PC-3 (cell line): ENCODE measurements at places on chromosomes 11 and 22. TPM values are rescaled to one million over a fixed set of nuclear protein-coding genes. Genes with fewer than 3 reads are reported as not detected.

- no peak overlapping the region for H3K4me3 ChIP-seq
- no peaks in the 10 kb centered on the region for H3K36me3 ChIP-seq
- no peaks in the 10 kb centered on the region for H3K27me3 ChIP-seq
- peaks cover 28% of the 10 kb centered on the region for H3K4me1 ChIP-seq
- peak; percentile 18 for DNase-seq
- peak overlapping the region; percentile 46 for H3K27ac ChIP-seq
Measured at GRCh38 chr11:13831696-13832095, 130.8 kb upstream of the SPON1 start.

Gene SAA4
- total RNA-seq = not detected in 2 replicates

Gene ARHGAP20
- total RNA-seq = not detected in 2 replicates

DNA sequence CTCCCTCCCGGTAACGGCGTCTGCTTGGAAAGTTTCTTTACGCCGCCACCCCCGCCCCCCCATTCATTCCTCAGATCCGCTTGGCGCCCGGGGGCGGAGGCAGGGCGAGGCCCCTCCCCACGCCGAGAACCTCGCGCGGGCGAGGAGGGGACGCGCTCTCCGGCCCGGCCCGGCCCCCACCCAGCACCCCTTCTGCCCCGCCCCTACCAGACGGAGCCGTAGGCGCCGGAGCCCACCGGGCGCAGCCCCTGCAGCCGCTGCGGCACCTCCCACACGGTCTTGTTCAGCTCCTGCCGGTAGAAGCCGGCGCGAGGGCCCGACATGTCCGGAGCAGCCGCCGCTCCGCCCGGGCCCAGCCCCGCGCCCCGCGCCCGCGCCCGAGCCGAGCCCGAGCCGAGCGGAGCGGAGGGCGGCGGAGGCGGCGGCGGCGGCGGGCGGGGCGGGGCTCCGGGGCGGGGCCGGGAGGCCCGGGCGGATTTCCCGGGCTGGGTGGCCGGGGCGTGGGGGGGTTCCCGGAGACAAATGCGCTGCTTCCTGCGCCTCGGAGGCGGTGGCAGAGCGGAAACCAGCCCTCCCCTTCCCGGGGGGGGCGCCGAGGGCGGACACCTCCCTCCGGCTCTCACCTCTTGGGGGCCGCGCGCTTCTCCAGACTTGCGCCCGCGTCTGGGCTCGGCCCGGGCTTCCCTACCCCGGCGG is at the start of gene MAPK11:
Gene MAPK11 (minus strand): TSS at position 411 of the 696 bp plus-strand sequence. CDS start 88 bp downstream, at position 323.
- no peaks in the 10 kb centered on the region for H3K27me3 ChIP-seq
- H3K27ac ChIP-seq = no peak within 1 kb of the TSS
- H3K4me3 ChIP-seq = peak within 1 kb of the TSS; percentile 68
- H3K4me1 ChIP-seq = peaks cover 11% of the 10 kb centered on the region

GRCh38 chr11:88538098-88538497 is 200.6 kb upstream of the CTSC start:
- H3K27me3 ChIP-seq = no peaks in the 10 kb centered on the region
- peaks cover 48% of the 10 kb centered on the region for H3K4me1 ChIP-seq
- no peaks in the 10 kb centered on the region for H3K36me3 ChIP-seq
- DNase-seq = peak; percentile 88
- H3K4me3 ChIP-seq = peak overlapping the region; percentile 8; the same call in 1 of the 2 replicates
- peak overlapping the region; percentile 87 for H3K27ac ChIP-seq

- peak overlapping the region; percentile 83 for H3K27ac ChIP-seq
- H3K36me3 ChIP-seq = no peaks in the 10 kb centered on the region; the same call in 1 of the 2 replicates
- peaks cover 21% of the 10 kb centered on the region for H3K4me1 ChIP-seq
- no peaks in the 10 kb centered on the region for H3K27me3 ChIP-seq
- DNase-seq = peak; percentile 92
Measured at GRCh38 chr22:19962909-19963806, 21.5 kb upstream of the TXNRD2 start.

Gene OR8D4
- total RNA-seq = not detected in 2 replicates

Gene P4HA3
- 2.0 and 3.7 TPM in 2 replicates for total RNA-seq

Gene VSIG10L2
- total RNA-seq = not detected in 2 replicates

Gene EMSY
- 33.0 and 51.1 TPM in 2 replicates for total RNA-seq

DNA sequence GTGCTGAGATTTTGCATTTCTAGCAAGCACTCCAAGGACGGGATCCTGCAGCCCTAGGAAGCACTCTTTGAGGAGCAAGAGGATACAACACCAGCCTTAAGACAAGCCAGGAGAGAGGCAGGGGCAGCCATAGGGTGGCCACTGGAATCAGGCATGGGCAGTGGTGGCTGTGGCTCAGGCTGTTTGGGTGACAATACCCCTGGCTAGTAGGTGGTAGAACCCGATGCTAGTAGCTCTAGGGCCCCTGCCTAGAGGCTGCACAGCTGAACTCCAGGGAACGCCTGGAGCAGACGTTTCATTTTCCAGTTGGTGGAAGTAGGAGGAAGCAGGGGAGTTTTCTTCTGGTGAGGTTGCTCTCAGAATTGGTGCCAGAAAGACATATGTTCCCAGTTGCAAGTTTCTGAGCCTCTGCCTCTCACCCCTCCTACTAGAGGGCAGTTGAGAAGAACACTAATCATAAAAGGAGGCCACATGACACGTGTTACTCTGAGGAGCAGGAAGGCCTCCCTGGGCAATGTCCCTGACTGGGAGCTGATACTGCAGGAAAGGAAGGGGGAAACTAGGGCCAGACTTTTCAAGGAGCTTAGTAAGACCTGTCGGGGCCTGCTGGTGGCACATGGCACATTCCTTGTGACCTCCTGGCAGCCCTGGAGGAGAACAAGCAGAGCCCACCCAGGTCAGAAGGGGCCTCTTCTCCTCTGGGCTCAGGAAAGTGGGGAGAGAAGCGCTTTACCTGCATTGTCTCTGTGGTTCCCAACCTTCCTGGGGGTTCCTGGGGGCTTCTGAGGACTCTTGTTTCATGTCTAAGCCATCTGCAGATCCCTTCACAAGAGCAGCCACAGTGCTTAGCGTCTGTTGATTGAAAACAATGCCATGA is 56.6 kb upstream of the DRD2 start:
- H3K4me3 ChIP-seq = no peak overlapping the region
- no peaks in the 10 kb centered on the region for H3K27me3 ChIP-seq
- DNase-seq = no peak
- H3K36me3 ChIP-seq = no peaks in the 10 kb centered on the region
- peaks cover 6% of the 10 kb centered on the region for H3K4me1 ChIP-seq

DNA sequence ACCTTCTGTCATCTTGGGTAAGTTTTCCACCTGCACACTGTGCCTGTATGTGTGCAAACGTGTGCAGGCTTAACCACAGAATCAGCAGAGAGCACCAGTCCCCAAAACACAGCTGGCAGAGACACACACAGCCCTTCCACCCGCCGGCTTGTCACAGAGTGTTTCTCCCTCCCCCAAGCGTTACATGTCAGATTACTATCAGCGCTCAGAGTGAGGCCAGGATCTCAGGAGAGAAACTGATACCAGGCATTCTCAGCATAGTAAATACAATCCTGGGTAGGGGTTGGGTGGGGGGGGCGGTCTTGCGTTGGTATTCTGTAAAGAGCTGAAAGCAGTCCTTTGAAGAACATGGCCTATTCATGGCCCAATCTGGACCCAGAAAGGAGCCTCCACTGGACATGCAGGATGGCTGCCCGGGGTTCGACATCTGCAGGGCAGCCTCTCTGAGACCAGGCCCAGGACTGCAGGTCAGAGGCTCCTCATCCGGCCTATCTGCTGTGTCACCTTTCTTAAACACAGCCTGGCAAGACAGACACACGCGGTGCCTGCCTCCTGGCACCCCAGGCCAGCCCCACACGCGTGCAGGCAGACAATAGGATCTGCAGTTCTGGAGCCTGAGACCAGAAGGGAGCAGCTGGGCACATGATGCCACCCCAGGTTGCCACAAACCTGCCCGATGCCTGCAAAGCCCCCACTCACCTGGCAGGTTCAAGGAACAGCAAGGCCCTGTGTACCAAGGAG is 1.7 kb downstream of the OSBPL5 start:
- H3K27ac ChIP-seq = no peak overlapping the region
- no peaks in the 10 kb centered on the region for H3K36me3 ChIP-seq
- DNase-seq = no peak
- peak overlapping the region; percentile 77; the same call in 1 of the 2 replicates for H3K4me3 ChIP-seq
- no peaks in the 10 kb centered on the region for H3K27me3 ChIP-seq
- no peaks in the 10 kb centered on the region; the same call in 1 of the 2 replicates for H3K4me1 ChIP-seq

- H3K27me3 ChIP-seq = no peaks in the 10 kb centered on the region
- peak; percentile 53 for DNase-seq
- H3K4me1 ChIP-seq = no peaks in the 10 kb centered on the region
- H3K27ac ChIP-seq = no peak overlapping the region
- no peaks in the 10 kb centered on the region for H3K36me3 ChIP-seq
- H3K4me3 ChIP-seq = no peak overlapping the region
Measured at GRCh38 chr11:69801513-69802335, 17.5 kb downstream of the FGF3 start.

DNA sequence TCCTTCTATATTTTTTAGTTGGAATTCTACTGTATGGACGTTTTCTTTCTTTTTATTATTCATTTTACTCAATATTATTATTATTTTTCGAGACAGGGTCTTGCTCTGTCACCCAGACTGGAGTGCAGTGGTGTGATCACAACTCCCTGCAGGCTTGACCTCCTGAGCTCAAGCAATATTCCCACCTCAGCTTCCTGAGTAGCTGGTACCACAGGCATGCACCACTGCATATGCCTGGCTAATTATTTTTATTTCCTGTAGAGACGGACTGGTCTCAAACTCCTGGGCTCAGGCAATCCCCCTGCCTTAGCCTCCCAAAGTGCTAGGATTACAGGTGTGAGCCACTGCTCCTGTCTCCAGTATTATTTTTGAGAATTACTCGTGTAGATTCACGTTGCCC is 34.0 kb upstream of the CCDC134 start:
- no peaks in the 10 kb centered on the region for H3K27me3 ChIP-seq
- no peaks in the 10 kb centered on the region for H3K36me3 ChIP-seq
- H3K4me1 ChIP-seq = no peaks in the 10 kb centered on the region
- H3K4me3 ChIP-seq = no peak overlapping the region
- no peak for DNase-seq

Gene KIAA1671
- total RNA-seq = 18.6 and 22.1 TPM in 2 replicates

DNA sequence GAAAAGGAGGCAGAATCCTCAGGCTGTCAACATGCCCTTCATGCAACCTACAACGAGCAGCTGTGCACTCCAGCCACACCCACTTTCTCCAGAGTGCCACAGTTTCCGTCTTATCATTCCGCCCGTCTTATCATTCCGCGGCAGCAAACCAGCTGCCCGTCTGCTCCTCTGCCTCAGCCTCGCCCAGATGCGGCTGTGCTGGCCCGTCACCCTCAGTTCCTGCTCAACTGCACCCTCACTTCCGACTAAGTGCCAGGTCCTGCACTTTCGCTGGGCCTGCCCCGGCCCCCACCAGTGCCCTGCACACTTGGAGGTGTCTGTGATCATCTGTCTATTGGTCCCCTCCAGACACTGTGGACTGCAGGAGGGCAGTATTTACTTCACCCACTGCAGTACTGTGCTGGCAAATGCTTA is 43.7 kb downstream of the MICAL3 start:
- peaks cover 9% of the 10 kb centered on the region for H3K4me1 ChIP-seq
- H3K4me3 ChIP-seq = no peak overlapping the region
- H3K27me3 ChIP-seq = no peaks in the 10 kb centered on the region
- no peak overlapping the region for H3K27ac ChIP-seq

DNA sequence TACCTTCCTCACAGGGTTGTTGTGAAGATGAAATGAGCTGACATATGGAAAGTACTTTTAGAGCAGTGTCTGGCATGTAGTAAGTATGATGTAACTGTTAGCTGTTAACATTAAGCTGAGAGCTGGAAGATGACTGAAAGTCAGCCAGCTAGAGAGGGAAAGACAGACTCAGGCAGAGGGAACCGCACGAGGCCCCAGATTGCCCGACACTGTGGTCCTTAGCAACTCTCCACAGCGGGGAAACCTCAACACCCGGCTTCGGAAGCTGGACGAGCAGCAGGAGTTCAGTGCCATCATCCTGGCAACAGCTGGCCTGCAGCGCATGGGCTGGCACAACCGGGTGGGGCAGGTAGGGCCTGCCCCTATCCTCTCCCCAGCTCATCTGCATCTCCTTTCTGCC is 6.5 kb downstream of the HMBS start:
- H3K36me3 ChIP-seq = peaks cover 22% of the 10 kb centered on the region
- no peak overlapping the region for H3K4me3 ChIP-seq
- H3K27ac ChIP-seq = no peak overlapping the region
- peaks cover 33% of the 10 kb centered on the region for H3K4me1 ChIP-seq

GRCh38 chr11:44637487-44637886 is 72.0 kb downstream of the CD82 start:
- DNase-seq = no peak
- no peak overlapping the region for H3K27ac ChIP-seq
- peaks cover 6% of the 10 kb centered on the region for H3K4me1 ChIP-seq
- no peaks in the 10 kb centered on the region for H3K36me3 ChIP-seq

DNA sequence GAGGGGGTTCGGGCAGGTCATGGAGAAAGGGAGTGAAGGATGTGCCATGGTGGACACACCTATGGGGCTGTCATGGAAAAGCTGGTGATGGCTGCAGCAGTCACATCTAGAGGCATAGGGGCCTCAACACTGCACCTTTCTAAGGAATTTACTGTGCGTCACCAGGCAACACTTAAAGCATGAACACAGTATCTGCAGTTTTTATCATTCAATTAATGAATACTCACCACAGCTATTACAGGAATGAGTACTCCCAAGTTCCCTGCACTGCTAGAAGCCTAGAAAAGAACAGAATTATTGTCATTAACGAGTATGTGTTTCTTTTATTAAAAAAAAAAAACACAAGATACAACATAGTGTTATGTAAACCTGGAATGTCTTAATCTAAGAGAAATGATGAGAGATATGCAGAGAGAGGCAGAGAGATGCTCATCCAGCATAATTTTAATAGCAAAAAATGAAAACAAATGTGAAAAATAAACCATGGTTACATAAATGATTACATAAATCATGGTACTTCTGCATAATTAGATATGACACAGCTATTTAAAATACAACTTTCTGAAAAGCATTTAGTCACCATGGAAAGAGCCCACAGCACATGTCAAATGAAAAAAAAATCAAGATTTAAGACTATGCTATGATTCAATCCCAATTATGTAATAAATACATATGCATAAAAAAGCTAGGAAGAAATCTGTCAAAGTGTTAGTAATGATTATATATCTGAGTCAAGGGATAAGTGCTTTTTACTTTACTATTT is 19.2 kb downstream of the SERPIND1 start:
- no peaks in the 10 kb centered on the region; the same call in 1 of the 2 replicates for H3K36me3 ChIP-seq
- no peak overlapping the region for H3K27ac ChIP-seq
- no peak for DNase-seq
- H3K4me1 ChIP-seq = no peaks in the 10 kb centered on the region
- H3K27me3 ChIP-seq = no peaks in the 10 kb centered on the region
- H3K4me3 ChIP-seq = no peak overlapping the region

DNA sequence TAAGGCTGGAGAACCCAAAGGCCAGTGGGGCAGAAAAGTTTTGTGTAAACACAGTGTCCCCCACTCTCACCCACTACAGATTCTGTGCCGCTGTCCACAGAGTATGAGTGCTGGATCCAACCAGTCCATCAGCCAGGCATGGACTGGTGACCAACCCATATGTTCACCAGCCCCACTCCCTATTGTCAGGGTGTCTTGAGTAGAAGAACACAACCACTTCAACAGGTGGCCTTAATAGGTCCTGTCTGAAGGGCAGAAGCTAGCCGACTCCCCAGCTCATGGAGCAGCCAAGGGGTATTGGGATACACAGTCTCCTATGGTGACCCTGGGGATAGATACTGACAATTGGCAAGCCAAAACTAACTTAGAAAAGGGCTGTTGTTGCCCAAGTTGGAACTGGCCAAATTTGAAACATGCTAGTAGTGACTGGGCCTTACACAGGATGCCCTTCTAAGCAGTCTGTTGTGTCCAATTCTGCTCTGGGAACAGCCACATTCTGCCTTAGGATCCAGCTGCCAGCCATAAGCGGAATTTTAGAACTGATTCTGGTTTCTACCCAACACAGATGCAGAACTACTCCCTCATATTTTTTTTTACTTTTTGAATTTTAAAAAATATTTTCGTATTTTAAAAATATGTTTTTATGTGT is 19.8 kb upstream of the PGM2L1 start:
- peak overlapping the region; percentile 90 for H3K27ac ChIP-seq
- DNase-seq = no peak
- H3K36me3 ChIP-seq = no peaks in the 10 kb centered on the region
- H3K27me3 ChIP-seq = no peaks in the 10 kb centered on the region
- no peak overlapping the region for H3K4me3 ChIP-seq
- peaks cover 37% of the 10 kb centered on the region for H3K4me1 ChIP-seq
